Frontal cortex (tissue), 4 donors: ENCODE measurements at places on chromosomes 3 and 15.

- no peak for DNase-seq
Observed at GRCh38 chr3:25821746-25822573, 32.1 kb downstream of the OXSM start.

DNA sequence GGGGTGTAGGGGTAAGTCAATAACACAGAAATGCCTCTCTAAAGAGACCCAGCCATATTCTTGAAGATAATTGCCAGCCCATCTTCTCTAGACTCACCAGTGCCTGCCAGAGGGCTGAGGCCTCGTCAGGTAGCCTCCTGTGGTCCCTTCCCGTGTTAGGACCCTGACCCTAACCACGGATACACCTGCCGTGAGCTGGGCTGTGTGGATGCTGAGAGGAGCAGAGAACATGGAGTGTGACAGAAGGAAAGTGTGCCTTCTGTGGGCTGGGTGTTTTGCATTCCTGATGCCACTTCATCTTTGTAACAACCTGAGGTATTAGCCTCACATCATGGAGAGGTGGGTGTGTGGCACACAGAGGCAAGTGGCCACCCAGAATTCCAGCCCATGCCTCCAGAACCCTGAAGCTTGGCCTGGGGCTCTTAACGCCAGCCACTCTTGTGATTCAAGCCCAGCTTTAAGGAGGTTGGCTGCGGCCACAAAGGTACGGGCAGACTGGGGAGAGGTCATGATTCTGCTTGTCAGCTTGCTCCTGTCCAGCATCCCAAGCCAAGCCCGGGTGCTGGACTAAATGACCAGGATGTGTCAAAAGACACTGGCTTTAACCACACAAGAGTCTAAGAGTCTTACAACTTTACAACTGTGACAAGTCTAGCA is 21.1 kb upstream of the ABTB1 start:
- DNase-seq = no peak

- no peak for DNase-seq
Observed at GRCh38 chr3:38251197-38251596, 14.4 kb upstream of the SLC22A13 start.

GRCh38 chr3:61602466-61602865 is 41.1 kb downstream of the PTPRG start:
- no peak for DNase-seq

DNA sequence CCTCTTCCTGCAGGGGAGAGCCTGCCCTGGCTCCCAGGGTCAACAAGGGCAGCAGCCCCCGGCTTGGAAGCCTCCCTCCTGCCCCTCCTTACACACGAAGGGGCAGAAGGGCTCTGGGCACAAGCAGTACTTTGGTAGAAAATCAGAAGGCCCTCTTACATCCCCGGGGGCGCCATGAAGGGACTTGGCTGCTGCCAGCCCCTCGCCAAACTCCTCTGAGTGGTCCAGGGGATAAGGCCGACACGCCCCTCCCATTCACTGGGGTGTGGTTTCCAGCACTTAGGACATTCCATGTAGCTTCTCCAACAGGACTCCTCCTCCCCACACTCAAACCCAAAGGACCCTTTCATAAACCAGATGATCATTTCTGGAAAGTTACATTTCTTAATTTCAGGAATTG is 1.2 kb upstream of the ST8SIA2 start:
- DNase-seq = no peak

- peak; percentile 72 for DNase-seq
Observed at GRCh38 chr15:41557673-41558399, 1.2 kb upstream of the TYRO3 start.

GRCh38 chr3:42151596-42152168 is 60.5 kb downstream of the TRAK1 start:
- DNase-seq = no peak

DNA sequence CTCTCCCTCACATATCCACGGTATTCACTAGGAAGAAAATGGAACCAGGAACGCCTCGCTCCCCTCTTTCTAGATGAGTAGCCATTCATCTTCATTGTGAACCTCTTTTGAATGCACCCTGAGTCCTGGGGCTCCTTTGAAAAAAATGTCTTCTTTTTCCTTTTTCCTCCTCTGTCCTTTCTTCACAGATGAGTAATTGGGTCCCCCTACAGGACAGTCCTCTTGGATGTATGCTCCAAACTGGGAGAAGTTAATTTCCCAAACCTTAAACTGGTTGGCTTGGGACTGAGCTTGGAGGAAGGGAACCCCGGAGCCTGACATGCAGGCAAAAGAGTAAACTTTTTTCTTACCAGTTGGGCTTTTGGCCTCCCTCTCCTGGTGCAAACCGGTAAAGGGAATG is 108.8 kb downstream of the DPH6 start:
- no peak for DNase-seq

DNA sequence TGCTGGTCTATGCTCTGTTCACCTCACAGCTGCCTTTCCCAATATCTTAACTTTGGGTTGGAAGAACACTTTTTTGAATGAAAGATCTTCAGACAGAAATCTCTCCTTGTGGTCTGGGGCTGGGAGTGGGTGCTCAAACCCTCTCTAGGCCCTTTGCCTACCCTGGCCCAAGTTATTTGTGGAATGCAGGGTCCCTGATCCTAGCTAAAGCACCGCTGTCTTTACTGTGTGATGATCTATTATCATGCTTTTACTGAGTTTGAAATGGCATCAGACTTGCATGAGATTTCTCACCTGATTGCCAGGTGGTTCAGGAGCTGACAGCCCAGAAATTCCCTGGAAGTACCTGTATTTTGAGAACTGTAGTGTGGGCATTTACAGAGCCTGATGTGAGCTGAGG is 412.7 kb upstream of the ONECUT1 start:
- DNase-seq = no peak

DNA sequence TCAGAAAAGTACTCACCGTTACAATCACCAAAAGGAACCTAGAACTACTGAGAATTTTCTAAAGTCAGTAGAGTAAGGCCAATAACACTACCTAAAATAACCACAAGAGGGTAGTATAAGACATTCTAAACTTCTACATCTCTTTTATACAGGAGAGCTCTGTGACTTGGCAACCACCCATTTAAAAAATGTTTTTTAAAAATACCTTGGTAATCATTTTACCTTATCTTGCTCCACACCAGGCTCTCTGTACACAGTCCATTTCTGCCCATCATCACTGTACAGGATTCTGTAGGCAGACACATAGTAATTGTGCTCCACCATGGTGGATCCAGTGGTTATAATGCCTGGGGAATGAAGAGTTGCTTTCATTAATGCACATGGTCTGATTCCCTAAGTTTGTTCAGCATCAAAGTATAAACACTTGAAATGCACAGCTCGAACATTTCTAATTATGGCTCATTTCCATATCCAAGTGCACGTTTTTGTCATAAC is 54.5 kb downstream of the ST3GAL6 start:
- DNase-seq = no peak

- DNase-seq = no peak
Observed at GRCh38 chr3:102979191-102979590, 544.4 kb downstream of the ZPLD1 start.

DNA sequence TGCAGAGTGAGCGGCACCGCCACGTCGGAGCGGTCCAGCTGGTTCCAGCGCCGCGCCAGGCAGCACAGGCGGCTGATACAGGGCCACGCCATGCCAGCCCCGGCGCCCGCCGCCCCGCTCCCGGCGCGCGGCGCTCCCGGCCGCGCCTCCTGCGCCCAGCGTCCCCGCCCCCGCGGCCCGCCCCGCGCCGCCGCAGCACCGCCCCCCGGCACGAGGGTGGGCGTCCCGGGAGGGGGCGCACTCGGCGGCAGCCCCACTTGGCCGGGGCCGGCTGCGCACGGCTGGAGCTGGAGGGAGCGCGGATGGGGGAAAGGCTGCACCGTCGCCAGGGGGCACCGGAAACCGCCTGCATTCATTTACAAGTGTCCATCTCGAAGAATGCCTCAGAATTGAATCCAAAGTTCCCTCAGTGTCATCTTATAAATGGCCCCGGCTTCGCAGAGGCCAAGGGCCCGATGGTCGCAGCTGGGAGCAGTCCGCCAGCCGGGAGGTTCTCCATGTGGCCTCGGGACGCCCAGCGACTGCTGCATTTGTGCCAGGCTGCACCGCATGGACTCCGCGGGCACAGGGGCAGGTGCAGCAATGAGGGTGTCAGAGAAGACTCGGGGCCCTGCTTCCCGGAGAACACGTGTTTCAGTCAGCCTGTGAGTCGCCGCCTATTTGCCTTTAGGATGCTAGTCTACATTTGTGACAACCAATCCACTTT is at the start of gene MAP6D1:
Gene MAP6D1, minus strand, starts transcription at position 122 of the 706 bp plus-strand sequence. Its CDS starts 30 bp downstream, at position 92.
- peak; percentile 82 for DNase-seq

DNA sequence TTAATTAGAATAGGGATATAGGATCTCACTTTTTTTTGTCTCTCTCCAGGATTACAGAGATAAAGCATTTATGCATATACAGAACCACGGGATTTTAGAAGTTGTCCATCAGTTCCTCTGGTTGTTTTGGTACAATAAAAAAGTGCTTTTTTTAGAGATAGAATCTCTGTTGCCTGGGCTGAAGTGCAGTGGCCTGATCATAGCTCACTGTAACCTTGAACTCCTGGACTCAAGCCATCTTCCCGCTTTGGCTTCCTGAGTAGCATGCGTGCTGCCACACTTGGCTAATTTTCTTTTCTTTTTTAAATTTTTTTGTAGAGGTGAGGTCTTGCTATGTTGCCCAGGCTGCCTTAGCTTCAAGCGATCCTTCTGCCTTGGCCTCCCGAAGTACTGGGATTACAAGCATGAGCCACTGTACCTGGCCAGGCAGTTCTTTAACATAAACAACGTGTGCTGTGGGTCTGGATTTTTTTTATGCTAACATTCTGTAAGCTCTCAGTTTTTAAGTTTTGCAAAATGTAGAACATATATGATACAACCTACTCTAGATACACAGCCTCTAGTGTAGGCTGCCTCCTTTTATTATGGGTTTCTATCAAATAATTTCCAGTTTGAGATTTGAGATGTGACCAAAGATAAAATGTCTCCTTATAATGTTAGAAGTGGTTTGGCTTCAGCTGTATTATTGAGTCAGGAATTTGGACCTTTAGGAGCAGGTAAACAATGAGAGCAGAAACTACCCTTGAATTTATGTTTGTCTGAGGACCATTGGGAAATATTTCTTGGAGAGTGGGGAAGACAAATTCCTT is 57.4 kb upstream of the ULK4 start:
- DNase-seq = no peak

DNA sequence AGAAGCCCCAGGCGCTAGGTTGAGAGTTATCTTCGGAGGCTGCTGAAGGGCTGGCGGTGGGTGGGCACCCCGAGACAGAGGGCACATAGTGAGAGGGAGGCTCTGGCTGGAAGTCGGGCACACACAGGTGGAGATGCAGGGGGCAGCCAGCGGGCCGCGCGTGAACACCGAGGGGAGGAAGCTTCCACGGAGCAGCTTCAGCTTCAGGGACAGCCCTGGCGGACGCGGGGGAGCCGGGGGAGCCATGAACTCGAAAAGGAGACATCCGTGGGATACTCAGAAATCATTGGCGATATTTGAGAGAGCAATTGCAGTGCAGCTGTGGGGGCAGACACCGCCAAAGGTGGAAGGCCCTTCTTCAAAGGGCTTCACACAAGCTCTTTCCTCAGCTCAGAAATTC is 204.6 kb downstream of the ATP10A start:
- DNase-seq = no peak

- DNase-seq = no peak
Observed at GRCh38 chr15:71781179-71781964, 29.0 kb upstream of the NR2E3 start.

DNA sequence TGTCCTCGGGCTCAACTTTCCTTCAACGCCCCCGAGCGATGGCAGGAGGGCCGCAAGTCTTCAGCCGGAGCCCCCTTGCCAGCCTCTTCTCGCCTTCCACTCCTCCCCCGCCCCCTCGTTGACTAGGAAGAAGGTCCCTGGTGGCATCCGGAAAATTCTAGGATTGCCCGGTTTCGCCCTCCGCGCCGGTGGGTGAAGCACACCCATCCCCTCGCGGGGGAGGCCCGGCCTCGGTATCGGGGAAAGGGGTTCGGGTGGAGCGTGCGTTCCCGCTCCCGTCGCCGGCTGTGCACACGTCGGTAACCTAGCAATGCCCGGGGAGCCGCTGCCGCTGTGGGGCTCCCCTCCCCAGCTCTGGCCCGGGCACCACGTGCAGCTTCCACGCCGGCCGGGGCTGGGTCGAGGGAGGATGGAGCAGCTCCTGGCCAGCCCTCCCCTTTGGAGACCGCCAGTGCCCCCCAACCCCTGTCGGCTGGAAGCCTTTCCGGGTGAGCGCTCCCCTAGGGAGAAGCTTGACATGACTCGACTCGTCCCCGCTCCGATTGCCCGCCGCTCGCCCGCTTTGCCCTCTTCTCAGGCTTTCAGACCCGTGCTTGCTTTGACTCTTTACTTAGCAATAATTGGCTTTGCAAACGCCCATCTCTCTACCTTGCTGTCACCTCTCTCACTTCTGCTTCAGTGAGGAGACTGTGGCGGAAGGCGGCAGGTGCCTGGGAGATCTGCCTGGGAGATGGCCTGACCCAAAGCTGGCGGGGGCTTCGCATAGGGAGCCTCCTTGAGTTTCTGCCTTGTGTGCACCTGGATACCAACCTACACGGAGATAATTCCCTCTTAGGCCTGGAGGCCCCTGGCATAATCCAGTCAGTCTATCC is 1.3 kb downstream of the CACNA1D start:
- DNase-seq = peak; percentile 65

- DNase-seq = no peak
Observed at GRCh38 chr3:32897001-32897601, 54.3 kb upstream of the CCR4 start.

GRCh38 chr3:128372707-128373533 is 93.8 kb downstream of the DNAJB8 start:
- DNase-seq = no peak

DNA sequence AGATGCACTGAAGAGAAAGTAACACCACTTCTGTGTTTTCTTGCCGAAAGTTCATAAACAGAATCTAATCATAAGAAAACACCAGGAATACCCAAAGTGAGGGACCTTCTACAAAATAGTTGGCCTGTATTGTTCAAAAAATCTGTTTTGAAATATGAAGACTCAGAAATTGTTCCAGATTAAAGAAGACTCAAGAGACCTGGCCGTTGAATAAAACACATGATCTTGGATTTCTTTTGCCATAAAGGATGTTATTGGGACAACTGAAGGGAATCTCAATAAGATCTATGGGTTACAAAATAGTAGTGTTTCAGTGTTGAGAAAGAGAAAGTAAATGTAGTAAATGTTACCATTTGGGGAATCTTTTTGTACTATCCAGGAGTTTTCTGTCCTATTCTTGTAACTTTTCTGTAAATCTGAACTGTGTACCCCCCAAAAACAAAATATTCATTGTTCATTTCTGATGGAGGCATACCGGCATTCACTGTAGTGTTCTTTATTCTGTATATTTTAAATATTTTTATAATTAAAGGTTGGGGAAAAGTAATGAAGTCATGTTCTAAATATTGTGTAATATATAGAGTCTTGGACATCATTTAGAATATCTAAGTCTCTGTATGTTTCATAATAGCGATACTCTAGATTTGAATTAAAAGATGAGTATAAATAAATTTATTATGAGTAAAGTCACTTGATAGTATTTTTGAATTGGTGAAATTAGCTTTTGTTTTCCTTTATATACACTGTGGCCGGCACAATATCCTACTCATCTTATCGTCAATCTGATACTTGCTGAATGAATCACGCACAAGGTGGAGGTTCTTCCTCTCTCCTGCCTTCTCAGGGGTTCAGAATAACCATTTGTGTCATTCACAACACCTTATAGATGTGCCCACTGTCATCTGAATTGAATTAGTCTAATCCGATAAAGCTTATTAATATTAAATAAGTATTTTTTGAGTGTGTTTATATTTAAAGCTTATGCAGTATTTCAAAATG is 66.7 kb downstream of the TRAK1 start:
- DNase-seq = no peak
